ENCODE measurements at places on chromosomes 3 and 15.

DNA sequence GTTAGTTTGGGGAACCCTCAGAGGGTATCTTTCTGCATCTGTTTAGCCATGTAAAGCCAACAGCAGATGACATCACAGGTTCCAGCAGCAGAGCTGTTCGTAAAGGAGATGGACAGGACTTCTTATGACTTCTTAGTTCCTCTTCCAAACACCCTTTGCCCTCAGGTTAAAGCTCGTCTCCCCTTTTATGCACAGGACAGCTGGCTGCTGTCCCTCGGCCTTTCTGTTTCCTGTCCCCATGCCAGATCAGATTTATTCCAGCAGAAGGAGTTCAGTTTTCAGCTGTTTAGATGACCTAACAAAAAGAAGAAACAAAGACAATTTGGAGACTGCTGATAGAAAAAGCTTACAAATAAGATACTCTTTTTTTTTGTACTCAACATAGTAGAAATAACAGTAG lies 45.1 kb downstream of the SEC22A start:
- DNase-seq, result no peak

- no peak for DNase-seq
These were observed 20.4 kb downstream of the IGF1R start for GRCh38 chr15:98668566-98669308.

DNA sequence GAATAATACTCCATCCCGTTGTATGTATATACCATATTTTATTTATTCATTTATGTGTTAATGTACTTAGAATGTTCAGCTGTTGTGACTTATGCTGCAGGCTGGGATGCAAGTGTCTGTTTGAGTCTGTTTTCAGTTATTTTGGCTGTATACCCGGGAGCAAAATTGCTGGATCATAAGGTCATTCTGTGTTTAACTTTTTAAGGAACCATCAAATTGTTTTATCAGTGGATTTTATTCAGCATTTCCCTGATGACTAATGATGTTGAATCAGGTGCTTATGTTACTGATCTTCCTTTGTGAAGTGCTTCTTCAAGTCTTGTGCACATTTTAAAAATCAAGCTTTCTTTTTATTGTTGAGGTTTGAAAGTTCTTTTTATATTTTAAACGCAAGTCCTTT lies 118.1 kb downstream of the SLC25A26 start:
- no peak for DNase-seq

DNA sequence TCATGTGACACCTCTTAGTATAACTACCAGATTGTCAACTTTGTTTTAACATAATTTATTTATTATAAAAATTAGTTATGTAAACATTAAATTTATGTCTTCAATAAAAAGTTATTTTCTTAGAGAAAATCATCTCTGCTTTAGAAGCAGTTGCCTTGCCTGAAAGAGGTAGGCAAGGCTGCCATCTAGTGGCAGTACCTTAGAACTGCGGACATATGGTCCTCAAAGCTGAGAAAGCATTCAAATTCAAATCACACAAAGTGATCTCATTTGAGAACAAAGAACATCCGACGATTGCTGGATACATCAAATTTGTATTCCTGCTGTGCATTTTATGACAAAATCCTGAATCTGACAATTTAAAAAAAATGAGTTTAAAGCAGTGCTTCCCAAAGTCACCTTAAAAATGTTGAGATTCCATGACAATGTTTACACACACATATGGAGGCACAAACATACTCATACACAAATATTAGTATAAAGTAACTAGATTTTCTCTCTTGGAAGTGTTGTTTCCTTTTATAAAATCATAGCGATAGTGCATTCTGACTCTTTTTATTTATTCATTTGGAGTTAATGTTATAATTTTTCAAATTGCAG lies 617.4 kb downstream of the CADM2 start:
- no peak for DNase-seq

DNA sequence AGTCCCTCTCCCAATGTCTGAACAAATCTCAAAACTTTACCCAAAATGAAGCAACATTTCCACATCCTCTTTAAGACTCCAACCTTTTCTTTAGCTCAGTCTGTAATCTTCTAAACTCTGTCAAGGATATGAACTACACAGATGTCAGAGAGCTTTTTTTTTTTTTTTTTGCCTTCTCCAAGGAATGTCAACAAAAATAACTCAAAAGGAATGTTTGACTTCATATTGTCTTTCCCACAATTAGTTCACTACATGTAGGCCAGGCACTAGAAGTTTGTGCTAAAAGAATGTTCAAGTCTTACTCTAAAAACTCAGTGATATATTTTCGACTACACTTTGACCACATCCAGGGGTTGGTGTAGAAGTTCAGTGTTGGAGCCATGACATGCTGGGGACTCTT lies 37.1 kb downstream of the ADAMTS9 start:
- no peak for DNase-seq

DNA sequence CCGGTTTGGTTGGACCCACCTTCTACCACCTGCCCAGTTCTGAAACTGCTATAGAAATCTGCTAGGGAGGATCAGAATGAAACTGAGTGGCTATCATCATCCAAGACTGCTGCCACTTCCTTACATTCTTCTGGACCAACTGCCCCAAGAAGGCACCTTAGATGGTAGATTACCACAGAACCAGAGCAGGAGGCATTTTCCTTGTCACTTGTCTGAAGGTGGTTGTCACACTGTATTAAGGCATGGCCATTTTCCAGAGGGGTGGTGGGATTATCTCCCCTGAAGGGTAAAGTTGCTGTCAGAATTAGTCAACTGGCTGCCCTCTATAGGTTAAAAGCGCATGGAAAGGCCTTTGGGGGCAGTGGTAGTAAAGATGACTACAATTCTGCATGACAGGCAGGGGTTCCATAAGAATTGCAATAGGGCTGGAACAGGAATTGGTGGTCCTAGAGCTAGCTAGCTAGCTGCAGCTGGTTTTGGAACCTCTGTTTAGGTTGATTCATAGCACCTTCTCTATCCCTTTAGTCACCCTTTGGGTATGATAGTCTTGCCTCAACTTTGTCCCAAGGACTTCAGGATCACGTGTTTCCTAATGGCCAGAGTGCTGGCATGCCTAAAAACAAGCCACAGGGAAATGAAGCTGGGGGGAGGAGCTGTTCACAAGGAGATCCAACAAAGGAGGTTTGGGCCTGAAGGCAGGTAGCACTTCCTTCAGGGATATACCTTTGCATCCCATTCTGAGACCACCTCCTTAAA lies 4.8 kb upstream of the CSPG5 start:
- DNase-seq, result no peak

GRCh38 chr3:124407260-124407659 lies 323.0 kb upstream of the UMPS start:
- no peak for DNase-seq

GRCh38 chr3:178003756-178004155 lies 532.5 kb upstream of the KCNMB2 start:
- DNase-seq, result no peak

- DNase-seq, result no peak
These were observed 86.9 kb downstream of the CRYGS start for GRCh38 chr3:186457236-186457635.

- DNase-seq, result no peak
These were observed 13.9 kb downstream of the HDGFL3 start for GRCh38 chr15:83193721-83194120.

Data from NCI-H187 treated with DMSO at 0.1 percent for 48 hours (cell line).